ENCODE measurements at places on chromosomes 5 and 9.

DNA sequence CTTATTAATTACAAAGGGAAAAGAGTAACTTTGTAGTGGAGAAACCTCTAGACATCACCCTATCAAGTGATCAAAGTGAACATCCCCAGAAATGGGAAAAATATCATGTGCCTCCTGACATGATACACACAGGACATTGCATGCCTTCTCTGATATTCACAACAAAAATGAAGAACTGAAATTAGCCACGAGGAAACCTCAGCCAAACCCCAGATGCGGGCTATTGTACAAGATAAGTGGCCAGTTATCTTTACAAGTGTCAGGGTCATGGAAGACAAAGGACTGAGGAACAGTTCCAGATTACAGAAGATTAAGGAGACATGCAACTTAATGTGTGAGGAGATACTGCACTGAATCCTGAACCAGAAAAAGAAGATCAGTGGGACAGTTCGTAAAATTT lies 23.8 kb upstream of the NPM1 start:
- no peak for DNase-seq

GRCh38 chr5:12292610-12293204 lies 388.5 kb upstream of the CTNND2 start:
- no peak for DNase-seq

DNA sequence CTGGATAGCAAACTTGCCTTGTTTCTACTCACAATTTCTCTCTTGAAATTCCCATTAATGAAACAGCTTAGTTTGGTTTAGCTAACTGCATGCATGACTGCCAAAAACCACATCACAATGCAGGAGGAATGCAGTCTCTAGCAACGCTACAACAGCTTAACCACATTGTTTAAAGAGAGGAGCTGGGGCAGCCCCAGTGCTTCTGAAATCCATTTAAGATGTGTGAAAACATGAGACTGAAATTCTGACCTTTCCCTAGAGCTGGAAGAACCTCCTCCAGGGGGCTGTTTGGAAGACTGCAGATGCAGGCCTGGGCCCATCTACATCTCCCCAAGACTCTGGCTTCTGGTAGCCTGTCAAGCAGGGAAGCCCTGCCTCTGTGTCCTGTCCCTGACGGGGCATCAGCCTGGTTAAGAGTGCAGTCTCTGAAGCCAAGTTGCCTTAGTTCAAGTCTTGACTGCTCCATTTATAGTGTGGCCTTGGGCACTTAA lies 157.1 kb downstream of the ZNF462 start:
- peak; percentile 82 for DNase-seq

DNA sequence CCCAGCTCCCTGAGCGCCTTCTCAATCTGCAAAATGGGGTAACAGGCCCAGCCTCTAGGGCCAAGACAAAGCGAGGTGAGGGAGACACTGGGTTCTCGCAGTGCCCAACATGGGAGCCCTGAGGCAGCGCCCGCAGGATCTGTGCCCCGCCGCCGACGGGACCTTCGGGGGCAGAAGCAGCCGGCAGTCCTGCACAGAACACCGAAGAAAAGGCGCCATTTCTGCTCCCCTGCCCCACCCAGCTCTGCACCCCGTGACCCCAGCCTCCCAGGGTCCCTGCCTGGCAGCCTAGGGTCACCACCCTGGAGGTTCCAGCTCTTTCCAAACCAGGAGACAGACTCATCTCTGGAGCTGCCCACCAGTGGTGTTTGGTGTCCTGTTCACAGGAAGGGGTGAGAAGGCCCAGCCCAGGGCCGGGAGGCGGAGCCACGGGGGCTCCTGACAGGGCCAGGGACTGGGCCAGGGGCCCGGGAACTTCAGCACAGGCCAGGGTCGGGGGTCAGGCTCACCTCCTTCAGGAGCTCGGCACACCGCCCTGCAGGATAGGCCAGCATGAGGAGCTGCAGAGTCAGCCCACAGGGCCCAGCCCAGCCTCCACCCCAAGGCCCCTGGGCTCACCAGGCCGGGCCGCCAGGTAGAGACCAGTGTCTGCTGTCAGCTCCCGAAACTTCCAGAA lies 3.3 kb downstream of the LCN8 start:
- no peak for DNase-seq

GRCh38 chr5:62596691-62597090 lies 18.1 kb downstream of the LRRC70 start:
- DNase-seq: no peak

- DNase-seq: no peak
Observed at GRCh38 chr5:579746-580366, 32.3 kb upstream of the CEP72 start.
